Forelimb muscle (tissue), 1 donor: ENCODE measurements at places on chromosomes 6 and 20.
A peak's percentile ranks its signal among the peaks of the same experiment; 100 is the strongest.

DNA sequence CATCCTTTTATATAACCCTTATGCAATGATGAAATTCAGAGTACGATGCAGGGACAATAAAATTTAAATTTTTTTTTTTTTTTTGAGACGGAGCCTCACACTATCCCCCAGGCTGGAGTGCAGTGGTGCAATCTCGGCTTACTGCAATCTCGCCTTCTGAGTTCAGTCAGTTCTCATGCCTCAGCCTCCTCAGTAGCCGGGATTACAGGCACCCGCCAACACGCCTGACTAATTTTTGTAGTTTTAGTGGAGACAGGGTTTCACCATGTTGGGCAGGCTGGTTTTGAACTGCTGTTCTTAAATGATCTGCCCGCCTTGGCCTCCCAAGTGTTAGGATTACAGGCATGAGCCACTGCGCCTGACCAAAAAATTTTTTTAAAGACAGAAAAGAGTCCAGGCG is 15.2 kb downstream of the MTO1 start:
- no peak for DNase-seq

GRCh38 chr6:10725716-10726115 is 2.8 kb downstream of the TMEM14C start:
- DNase-seq: no peak

GRCh38 chr20:20360464-20360863 is 7.4 kb upstream of the INSM1 start:
- DNase-seq: peak; percentile 36

DNA sequence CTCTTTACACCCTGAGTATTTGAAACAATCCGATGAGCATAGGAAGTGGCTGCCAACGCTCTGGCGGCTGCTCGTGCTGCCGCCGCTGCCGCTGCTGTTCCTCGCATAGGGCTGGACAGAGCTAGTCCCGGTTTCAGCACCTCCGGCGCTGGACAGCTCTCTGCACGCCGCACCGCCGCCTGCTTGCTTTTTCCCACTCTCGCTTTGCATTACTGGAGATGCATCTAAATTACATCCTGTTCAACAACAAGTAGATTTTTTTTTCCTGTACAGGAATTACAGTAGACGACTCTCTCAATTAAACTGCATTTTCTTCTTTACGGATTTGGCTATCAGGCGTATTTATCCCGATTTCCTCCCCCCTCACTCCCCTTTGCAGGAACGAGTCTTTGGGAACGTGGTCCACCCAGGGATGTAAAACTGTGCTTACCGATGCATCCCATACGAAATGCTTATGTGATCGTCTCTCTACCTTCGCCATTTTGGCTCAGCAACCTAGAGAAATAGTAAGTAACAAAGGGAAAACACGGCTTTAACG is 563.8 kb downstream of the LMBRD1 start:
- DNase-seq: peak; percentile 62

DNA sequence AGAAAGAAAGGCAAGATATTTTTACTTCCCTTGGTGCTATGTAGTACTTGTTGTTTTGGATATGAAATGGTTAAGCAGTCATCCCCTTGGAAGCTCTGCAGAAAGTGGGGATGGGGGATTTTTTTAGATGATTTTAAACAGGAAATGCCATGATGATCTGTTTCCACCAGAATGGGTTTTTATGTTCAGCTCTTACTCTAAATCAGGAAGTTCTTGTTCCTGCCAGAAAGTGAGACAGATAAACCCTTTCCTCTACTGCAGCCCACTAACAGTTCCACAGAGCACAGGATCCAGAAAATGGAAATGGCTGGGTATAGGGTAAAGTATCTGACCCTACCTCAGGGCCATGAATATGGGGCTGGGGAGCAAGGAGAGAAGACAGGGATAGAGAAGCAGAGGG is 32.1 kb upstream of the PPP1R3G start:
- DNase-seq: no peak

GRCh38 chr20:7930343-7930742 is 9.9 kb downstream of the HAO1 start:
- no peak for DNase-seq
